Cortex of kidney (tissue), 1 donor: ENCODE measurements at places on chromosomes 13 and 19.

DNA sequence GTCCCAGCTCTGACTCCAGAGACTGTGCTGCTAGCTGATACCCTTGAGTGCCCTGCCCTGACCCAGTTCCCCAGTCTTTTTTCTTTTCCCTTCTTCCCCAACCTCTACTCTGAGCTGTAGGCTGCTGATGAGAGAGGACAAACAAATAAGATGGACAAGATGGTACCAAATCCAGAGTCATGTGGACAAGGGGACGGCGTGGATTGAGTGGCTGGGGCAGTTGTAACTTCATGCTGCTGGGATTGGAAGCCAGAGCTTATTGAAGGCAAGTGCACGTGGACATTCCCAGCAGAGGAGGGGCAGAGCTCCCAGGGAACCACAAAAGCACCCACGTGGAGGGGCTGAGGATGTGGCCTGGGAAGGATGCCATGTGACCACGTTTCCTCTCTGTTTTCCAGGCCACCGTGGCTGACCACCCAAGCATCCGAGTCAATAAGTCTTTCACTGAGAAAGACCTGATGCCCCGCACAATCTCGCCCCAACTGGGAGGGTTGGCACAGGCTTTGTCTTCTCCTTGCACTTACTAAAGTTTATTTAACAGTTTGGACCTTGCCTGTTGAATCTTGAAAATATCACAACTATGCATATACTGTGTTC lies 323.3 kb upstream of the ZNF507 start:
- no peak for DNase-seq

DNA sequence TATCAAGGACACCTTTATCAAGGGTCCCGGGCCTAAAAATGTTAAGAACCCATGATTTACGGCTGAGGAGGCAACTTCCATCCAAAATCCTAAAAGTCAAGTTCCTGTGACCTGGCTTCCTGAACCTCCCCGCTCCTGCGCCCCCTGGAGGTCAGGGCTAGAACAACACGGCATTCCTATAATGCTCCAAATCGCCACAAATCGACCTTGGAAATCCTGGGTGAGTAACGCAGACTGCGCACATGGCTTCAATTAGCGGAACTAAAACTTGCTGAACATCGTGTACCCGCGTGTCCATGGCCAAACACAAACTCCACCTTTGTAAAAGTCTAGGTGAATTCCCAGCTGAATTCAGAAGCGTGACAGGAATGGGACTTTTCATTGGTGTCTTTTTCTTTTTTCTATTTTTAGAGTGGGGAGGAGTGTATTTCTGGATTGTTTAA lies 4.3 kb upstream of the C5AR1 start:
- no peak for DNase-seq

- no peak for DNase-seq
These were observed 121.7 kb upstream of the EDNRB start for GRCh38 chr13:78040205-78040830.

- no peak for DNase-seq
These were observed 83.4 kb downstream of the ATP8A2 start for GRCh38 chr13:25455146-25455545.

DNA sequence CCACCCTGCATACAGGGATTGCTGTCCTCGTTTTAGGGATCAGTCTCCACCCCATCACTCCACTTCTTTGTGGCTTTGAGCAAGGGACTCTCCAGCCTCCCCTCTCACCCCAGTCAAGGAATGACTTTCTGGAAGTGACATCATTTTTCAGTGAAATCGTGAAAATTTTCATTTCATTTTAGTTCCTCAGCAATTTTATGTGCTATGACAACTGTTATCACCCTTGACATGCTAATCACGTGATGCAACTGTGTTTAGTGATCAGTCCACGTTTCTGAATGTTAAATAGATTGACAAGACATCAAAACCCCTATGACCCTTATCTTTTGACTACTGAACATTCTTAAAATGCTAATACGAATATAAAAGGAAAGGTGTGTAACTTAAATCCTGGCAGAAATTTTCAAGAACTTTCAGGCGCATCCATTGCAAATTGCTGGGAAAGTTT lies 8.0 kb downstream of the C19orf81 start:
- DNase-seq, result no peak
